ENCODE measurements at places on chromosomes 5 and 9.

DNA sequence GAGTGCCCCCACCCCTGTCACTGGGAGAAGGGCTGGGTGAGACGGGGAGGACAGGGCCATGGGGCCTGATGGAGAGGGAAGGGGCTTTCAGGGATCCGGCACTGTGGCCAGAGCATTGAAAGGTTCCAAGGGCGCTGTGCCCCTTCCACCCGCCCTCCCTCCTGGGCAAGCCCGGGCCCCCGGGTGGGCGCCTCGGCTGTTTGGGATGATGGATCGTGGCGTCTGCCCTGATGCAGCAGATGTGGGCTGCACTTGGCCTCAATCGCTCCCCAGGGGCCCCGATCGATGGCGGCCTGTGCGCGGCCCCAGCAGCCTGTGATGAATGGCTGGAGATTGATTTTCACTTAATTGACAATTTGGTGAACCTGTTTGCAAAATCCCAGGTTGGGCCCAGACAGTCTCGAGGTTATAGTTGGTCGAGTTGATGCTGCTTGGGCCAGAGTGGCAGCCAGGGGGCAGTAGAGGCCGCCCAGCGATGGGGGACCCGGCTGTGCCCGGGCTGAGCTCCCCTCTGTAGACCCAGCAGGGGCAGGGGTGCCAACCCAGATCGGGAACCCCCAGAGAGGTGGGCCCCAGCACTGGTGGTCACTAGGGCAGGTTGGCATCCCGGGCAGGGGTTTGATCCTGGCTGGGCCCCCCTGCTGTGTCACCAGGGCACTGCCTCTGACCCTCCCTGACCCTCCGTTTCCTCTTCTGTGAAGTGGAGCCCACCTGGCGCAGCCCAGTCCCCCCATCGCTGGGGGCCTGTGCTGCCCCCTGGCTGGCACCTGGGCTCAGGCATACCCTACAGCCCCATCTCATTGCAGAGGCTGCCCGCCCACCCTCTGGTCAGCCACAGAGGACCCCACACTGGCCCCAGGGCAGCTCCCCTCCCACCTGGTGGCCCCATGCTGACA lies 34.7 kb downstream of the LHX3 start:
- DNase-seq, result peak; percentile 66

GRCh38 chr5:16981700-16982099 lies 45.6 kb upstream of the MYO10 start:
- no peak for DNase-seq

GRCh38 chr5:125746917-125747316 lies 676.3 kb upstream of the GRAMD2B start:
- no peak for DNase-seq

- no peak for DNase-seq
These were observed 401.2 kb downstream of the IRX1 start for GRCh38 chr5:3996707-3997336.

DNA sequence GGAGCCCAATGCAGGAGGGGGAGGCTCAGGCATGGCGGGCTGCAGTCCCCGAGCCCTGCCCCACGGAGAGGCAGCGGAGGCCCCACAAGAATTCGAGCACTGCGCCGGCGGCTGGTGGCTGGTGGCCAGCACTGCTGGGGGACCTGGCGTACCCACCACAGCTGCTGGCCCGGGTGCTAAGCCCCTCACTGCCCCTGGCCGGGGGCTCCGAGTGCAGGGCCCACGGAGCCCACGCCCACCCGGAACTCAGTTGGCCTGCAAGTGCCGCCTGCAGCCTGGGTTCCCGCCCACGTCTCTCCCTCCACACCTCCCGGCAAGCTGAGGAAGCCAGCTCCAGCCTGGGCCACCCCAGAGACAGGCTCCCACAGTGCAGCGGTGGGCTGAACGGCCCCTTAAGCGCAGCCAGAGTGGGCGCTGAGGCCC lies 780.3 kb downstream of the DTWD2 start:
- no peak for DNase-seq

GRCh38 chr5:38045446-38045845 lies 205.6 kb upstream of the GDNF start:
- no peak for DNase-seq

DNA sequence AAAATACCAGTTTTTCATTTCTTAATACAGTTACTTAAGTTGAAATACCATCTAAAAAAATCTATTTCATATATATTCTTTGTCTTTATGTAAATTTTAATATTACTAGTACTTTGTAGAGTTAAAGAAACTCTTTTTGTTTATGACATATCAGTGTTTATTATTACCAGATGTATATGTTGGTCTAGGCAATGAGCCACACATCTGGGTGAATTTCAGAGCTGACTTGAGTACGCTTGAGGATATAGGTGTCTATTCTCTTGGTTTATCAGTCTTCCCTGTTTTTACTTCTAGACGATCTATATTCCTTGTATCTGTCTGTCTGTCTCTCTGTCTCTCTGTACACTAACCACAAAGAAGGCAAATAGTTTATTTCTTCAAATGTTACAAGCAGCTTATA lies 2.9 kb downstream of the SMAD5 start:
- no peak for DNase-seq

DNA sequence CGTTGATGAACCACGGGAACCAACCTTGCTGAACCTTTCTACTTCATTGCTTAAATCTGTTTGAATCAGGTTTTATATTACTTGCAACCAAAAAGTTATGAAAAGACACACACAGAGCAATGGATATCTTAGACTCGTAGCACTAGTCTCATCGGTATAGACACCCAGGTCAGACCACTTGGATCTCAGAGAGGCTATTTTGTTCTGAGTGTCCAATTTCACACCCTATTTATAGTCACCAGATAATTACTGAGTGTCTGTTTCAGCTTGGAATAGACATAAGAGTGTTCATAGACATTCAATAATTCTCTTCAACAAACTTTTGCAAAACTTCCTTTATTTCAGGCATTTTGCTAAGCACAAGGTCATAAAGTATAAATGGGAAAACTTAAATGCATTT lies 145.4 kb upstream of the EGFLAM start:
- DNase-seq, result no peak

- DNase-seq, result no peak
These were observed at the start of gene PCDHB11 for GRCh38 chr5:141199359-141200235. TSS of gene PCDHB11 (plus strand) at chr5:141199627. CDS start at chr5:141199775, 148 bp downstream.

DNA sequence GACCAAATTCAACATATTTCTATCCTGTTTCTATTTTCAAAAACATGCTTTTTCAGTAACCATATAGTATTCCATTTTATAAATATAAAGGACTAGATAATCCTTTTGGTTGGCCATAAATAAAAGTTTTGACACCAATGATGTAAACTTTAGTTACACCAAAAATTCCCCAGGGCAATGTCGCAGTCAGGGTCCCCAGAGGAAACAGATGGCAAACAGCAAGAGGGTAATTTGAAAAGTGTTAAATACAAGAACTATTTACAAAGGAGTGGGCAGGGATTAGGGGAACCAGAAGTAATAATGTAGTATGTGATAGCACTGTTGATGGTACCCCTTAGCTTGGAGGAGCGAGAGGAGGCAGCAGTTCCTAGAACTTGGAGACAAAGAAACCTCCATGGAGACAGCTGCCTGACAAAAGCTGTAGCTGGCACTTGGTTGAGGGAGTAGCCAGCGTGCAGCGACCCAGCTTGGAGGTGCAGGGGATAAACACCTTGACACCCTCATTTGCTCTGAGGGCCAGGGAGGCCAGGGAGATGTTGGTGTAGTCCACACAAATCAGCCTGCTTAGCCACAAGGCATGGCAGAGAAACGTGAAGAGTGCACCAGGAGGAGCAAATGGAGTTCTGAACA lies 18.3 kb upstream of the MSANTD3 start:
- DNase-seq, result no peak
